Stomach (tissue), 19 donors: ENCODE measurements at places on chromosomes 7 and 10.

- no peak for DNase-seq
Observed at GRCh38 chr10:52300599-52301277, 13.3 kb upstream of the DKK1 start.

DNA sequence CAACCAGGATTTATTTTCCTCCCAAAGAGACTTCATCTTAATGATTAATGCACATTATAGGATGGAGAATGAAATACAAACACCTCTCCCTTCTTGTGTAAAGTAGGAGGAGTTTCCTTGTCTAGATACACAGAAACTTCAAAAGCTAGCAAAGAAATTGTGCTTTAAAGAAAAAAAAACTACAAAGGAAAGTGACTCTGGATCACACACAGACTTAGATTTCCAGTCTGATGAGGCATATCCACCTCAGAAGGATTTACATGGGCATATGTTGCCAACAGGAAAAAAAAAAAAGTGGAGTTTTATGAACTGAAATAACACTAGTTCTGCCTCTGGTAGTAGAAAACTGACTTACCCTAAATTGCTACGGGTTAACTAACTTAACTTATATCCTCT is 449.6 kb downstream of the KCNMA1 start:
- DNase-seq, result no peak

DNA sequence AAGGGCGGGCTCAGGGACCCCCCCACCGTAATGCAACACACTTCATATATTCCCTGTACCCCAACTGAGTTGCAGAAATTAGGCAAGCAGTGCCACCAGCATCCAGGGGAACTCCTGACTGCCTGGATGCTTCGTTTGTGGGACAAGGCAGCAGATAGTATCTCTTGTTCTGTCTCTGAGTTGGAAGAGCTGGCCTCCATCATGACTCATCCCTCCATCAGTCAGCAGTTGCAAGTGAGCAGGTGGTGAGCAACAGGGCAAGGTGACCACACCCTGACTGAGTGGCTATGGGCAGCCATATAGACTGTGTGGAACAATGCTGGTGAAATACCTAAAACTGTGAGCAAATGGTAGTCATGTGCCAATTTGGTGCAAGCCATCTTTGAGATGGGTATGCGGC is 22.8 kb upstream of the ADAMTS14 start:
- DNase-seq, result no peak

- DNase-seq, result no peak
Observed at GRCh38 chr10:104391150-104391968, 37.7 kb downstream of the CFAP58 start.

DNA sequence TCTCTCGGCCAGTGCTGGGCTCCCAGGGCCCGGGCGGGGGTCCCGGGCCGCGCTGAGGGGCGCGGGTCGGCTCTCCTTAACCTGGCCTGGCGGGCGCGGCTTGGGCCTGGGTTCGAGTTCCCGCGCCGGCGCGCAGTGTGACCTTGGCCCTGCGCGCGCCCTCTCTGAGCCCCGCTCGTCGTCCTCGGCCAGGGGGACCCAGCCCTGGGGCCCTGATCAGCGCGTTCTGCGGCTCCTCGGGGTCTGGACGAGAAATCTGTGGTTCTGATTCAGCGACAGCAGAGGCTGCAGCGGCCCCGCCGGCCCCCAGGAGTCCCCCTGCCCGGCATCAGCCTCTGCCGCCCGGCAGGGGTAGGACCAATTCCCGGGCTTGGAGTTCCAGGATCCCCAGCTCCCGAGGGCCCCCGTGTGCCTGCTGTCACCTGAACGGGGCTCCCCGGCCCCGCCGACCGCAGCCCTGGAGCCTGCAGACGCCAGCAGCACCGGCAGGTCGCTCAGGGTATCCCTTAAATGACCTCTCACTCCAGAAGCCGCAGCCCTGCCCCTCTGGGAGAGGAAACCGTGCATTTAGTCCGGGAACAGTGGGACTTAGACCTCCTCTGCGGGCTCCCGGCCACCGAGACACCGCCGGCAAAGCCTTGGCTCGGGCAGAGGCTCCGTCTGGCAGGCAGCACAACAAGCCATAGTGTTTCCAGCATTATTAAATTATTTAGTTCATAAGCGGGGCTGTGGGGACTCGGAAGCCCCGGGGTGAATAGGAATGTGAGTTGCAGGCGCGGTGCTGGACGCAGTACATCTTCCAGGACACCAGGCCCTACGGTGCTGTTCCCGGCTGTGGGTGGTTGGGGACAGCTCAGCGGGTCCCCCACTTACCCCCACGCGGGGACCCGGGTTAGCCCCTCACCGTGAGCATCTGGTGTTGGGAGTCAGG is 572 bp downstream of the CHST12 start:
- peak; percentile 71 for DNase-seq
